ENCODE measurements at places on chromosomes 4 and X.

DNA sequence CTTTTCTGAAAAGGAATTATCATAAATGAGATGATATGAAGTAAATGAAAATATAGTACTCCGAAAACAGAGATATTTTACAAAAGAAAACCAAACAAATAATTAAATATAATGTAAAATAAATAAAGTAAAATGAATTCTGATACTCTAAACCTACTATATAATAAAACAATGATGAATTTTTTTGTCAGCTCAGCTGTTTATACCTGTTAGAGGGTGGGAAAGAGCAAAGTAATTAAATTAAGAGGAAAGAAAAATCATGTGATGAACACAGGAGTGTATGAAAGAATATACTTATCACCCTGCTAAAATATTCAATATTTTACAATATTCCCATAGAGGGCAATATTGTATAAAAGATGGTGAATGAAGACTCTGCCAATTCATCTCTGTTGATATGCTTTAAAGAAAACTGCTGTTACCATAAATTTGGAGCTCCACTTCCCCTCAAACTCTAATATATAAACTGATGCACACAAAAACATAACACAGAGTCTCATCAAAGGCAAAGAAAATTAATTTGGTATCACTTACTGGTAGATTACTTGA, 6.5 kb upstream of the NDST4 start:
- no peak for DNase-seq

GRCh38 chr4:68865760-68866159, 50.0 kb downstream of the UGT2B10 start:
- DNase-seq = no peak

DNA sequence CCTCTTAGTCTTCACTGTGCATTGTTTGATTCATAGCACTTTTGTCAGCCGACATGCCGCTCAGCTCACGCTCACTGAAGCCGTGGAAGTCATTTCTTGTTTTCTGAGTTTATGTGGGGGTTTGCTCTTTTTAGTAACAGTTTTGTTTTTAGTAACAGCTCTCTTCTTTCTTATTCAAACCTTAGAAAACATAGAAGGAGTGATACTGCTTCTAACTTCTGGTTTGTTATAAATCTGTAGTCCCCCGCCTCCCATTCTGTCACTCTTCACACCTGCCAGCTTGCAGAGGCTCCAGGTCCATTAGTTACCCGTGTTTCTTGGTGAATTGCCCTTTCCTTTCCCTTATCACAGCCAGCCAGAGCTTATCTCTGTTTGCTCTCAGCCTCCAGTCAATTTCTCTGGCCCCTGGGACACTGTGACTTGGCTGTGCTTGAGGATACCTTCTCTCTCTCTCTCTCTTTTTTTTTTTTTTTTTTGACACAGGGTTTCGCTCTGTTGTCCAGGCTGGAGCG, 50.5 kb downstream of the GRK4 start:
- no peak for DNase-seq

GRCh38 chrX:9329056-9329455, 135.8 kb upstream of the TBL1X start:
- DNase-seq = no peak

- no peak for DNase-seq
These were observed 129.8 kb downstream of the PTTG2 start for GRCh38 chr4:38089961-38090360.

DNA sequence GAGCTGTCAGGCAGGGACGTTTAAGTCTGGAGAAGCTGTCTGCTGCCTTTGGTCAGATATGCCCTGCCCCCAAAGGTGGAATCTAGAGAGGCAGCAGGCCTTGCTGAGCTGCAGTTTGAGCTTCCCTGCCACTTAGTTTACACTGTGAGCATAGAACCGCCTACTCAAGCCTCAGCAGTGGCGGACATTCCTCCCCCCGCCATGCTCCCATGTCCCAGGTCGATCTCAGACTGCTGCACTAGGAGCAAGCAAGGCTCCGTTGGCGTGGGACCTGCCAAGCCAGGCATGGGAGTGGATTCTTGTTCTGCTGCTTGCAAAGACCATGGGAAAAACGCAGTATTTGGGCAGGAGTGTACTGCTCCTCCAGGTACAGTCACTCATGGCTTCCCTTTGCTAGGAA, 24.3 kb downstream of the PLK4 start:
- DNase-seq = no peak

GRCh38 chrX:109974906-109975655, 27.8 kb upstream of the TMEM164 start:
- no peak for DNase-seq

- DNase-seq = no peak
These were observed 28.2 kb downstream of the RAP1GDS1 start for GRCh38 chr4:98289375-98289774.

- no peak for DNase-seq
These were observed 307.5 kb downstream of the DHRSX start for GRCh38 chrX:2193273-2193592.

GRCh38 chr4:78809295-78809694, 33.1 kb downstream of the BMP2K start:
- DNase-seq = no peak

DNA sequence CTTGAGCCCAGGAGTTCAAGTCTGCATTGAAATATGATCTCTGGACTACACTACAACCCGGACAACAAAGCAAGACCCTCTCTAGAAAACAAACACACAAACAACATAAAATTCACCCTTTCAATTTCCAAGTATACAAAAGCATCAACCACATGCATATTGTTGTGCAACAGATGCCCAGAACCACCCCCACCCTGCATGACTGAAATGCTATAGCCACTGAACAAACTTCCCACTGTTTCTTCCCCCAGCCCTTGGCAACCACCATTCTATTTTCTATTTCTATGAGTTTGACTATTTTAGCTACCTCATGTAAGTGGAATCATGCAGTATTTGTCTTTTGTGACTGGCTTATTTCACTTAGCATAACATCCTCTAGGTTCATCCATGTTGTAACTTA, 14.2 kb upstream of the C4orf51 start:
- DNase-seq = no peak

GRCh38 chr4:153140294-153140693, 63.9 kb upstream of the TRIM2 start:
- no peak for DNase-seq

DNA sequence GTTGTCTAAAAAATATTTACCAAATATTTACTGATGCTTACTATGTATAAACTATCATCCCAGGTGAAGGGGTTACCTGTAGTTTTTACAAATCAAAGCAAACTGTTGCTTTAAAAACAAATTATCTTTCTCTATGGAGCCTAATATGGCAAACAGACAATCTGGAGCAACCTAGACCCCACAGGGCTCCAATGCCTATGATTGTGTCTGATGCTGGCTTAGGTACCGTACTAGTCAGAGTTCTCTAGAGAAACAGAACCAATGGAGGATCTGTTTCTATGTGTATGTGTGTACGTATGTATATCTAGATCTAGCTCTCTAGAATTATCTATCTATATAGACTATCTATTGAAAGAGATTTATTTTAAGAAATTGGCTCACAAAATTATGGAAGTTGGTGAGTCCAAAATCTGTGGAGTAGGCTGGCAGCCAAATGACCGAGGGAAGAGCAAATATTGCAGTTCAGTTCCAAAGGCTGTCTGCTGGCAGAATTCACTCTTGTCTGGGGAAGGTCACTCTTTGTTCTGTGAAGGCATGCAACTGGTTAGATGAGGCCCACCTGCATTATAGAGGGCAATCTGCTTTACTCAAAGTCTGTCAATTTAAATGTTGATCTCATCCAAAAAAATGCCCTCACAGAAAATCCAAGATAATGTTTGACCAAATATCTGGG, 127.1 kb upstream of the ENPEP start:
- no peak for DNase-seq

DNA sequence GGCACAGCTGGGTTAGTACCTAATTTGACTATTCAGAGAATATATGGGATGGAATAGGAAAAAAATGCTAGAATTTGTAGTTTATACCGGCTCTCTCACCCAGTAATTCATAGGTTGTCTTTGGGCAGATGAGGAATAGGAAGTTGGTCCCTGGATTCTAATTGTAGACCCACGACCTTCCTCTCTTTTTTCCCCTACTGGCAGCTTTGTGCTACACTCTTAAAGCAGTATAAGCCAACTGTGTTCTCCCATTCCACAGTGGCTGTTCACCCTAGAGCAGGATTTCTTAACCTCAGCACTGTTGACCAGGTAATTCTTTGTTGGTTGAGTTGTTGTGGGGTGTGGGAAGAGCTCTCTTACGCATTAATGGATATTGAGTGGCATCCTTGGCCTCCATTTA, 92.9 kb downstream of the FNIP2 start:
- DNase-seq = no peak

DNA sequence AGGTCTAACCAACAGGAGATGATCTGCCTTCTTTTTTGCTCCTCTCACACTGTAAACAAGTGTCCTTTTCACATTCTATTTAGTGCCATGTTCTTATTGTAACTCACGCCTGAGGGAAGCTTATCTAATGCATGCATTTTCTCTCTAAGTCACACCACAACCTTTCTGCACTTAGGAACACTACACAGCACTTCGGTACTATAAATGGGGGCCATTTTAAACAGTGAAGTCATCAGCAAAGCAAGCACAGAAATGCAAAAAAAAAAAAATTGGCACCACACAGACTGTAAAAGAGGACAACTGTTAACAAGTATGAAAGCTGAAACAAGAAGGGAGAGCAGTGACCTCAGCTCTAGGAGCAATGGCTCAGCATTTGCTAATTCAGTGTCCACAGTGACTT, 45.2 kb downstream of the PRSS12 start:
- DNase-seq = no peak

DNA sequence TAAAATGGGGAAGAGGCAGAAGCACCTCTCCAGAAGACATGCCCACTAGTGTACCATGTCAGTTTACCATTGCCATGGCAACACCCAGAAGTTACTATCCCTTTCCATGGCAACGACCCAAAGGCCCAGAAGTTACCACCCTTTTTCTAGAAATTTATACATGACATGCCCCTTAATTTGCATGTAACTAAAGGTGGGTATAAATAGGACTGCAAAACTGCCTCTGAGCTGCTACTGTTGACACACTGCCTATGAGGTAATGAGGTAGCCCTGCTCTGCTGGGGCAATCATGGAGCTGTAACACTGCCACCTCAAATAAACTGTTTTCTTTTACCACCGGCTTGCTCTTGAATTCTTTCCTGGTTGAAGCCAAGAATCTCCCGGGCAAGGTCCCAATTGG, 13.9 kb upstream of the BEX4 start:
- DNase-seq = no peak

- DNase-seq = no peak
These were observed 998.8 kb downstream of the GLUD2 start for GRCh38 chrX:122046226-122046625.

GRCh38 chr4:41359836-41360213, 103.1 kb downstream of the UCHL1 start:
- DNase-seq = no peak

GRCh38 chr4:174230680-174231079, 52.8 kb downstream of the FBXO8 start:
- DNase-seq = no peak

DNA sequence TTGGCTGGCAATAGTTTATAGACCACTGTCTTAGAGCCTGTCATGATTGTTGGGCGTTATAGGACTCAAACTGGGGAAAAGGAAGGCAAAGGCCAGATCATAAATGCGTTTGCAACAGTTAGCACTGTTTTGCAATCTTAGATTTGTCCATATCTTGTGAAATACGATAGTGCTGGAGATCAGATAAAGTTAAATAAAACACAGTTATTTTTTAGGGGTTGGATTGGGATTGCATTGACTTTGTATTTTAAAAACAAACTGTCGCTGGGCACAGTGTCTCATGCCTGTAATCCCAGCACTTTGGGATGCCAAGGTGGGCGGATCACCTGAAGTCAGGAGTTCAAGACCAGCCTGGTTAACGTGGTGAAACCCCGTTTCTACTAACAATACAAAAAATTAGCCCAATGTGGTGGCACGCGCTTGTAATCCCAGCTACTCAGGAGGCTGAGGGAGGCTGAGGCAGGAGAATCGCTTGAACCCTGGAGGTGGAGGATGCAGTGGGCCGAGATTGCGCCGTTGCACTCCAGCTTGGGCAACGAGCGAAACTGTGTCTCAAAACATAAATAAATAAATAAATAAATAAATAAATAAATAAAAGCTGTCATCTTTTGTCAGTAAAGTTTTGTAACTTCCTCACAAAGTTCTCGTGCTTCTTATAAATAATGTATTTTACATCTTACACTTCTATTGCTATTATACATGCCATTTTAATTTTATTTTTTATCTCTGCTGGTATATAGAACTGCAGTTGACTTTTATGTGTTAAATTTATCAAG, 117.2 kb downstream of the KDM6A start:
- DNase-seq = no peak

DNA sequence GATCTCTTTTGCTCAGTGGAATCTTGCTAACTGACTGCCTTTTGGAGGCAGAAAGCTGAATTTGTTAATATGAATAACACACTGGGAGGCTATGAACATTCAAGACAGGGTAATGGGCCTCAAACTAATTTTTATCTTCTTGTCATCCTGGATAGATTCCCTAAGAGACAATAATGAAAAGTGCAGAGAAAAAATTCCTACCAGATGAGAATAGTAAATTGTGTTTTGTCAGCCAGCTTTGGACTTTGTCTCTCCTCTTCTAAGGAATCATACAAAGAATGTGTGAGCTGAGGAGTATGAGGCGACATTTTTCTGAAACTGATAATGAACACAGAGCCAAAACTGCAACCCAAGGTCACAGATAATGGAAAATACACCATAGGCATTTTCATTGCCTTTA, 649.3 kb downstream of the IQCM start:
- no peak for DNase-seq

GRCh38 chr4:174627473-174627872, 105.2 kb upstream of the HPGD start:
- DNase-seq = no peak

GRCh38 chr4:138344054-138344453, 101.9 kb upstream of the SLC7A11 start:
- no peak for DNase-seq

DNA sequence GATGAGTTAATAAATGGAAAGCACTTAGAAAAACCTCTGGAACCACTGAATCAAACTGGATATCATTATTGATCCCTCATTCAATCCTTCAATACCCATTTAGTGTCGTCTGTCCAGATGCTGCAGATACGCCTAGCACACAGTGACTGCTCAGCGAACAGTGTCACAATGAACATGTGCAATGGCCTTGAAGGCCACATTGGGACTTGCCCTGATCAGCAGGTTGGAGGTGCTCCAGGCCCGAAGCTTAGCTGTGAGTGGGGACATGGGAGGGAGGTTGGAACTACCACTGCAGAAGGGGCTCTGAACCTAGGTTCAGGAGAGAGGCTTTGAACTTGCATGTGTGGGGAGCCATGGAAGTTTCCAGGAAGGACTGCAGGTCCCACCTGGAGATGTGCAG, 17.2 kb downstream of the GPKOW start:
- DNase-seq = no peak

- no peak for DNase-seq
These were observed 190.5 kb downstream of the SH3BGRL start for GRCh38 chrX:81392396-81392795.

- no peak for DNase-seq
These were observed 119.0 kb upstream of the WDR17 start for GRCh38 chr4:175946472-175947116.

All from stimulated activated CD4-positive, alpha-beta T cell treated with anti-CD3 and anti-CD28 coated beads, Interleukin-2, amount 100 ng/mL, for 4 hours (primary cell).